Activated naive CD4-positive, alpha-beta T cell (primary cell): ENCODE measurements at places on chromosomes 7 and 10.

DNA sequence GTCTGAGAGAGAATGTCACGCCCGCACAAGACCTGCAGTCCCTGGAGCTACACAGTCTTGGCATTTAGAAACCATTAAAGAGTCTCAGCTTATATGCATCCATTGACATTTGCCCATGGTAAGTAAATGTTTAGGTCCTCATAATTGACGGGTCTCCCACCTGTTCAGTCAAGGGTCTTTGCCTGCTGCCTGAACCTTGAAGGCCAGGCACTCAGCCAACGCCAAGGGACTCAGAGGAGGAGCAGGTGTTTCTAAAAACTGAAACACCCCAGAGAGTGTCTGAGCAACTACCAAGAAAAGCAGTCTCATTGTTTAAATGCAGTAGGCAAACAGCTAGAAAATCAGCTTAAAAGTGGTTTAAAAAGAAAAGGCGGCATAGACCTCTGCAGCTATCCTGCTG is 264.7 kb upstream of the AKR1E2 start:
- DNase-seq, result no peak

DNA sequence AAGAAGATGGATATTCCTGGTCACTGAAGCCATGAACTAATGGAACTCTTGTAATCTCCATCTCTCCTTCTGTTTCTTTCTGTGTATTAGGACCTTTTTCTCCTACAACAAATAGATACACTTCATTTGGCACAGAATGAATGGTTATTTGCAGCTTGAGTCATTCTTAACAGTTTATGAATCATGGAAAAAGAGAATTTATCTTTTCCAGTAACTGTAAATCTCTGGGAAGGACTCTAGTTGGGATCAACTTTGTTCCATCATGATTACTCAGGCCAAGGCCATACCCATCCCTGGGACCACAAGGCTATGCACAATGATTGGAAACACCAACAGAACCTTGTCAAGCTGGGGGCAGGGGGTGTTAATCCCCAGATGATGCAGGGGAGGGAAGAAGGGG is 36.1 kb upstream of the MDFIC start:
- no peak for DNase-seq

DNA sequence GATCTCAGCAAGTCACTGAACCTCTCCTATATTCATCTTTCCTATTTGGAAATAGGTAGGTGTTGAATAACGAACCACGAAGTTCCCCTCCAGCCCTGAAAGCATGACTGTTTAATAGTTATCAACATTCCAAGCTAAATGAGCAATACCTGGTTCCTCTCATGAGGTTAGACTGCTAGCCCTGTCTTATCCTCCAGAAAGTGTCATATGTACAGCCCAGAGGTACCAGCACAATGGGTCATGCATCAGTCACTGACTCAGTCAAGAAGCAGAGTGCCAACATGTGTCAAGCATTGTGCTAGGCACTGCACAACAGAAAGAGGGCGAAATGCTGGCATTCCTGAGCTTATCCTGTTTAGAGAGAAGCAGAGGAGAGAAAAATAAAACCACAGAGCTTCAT is 70.0 kb downstream of the AMPH start:
- DNase-seq, result no peak

- no peak for DNase-seq
Measured at GRCh38 chr7:81206217-81206616, 287.4 kb upstream of the SEMA3C start.

GRCh38 chr7:16447876-16448275 is 17.7 kb downstream of the SOSTDC1 start:
- no peak for DNase-seq

DNA sequence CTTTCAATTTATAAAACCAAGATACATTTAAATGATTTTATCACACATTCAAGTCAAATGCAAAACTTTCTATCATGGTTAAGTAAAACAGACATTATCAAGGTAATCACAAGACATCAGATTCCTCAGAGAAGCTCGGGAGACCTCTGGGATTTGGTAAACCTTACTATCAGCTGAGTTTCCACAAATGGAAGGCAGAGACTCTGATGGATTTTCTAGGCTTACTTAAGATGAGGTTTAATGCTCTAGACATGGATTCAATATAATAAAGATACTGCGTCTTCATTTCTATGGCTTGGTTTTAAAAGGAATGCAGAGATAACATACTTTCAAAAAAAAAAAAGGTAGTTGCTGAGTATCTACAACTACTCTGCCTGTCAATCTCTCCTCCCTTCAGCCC is 171.7 kb downstream of the JAZF1 start:
- DNase-seq, result no peak

DNA sequence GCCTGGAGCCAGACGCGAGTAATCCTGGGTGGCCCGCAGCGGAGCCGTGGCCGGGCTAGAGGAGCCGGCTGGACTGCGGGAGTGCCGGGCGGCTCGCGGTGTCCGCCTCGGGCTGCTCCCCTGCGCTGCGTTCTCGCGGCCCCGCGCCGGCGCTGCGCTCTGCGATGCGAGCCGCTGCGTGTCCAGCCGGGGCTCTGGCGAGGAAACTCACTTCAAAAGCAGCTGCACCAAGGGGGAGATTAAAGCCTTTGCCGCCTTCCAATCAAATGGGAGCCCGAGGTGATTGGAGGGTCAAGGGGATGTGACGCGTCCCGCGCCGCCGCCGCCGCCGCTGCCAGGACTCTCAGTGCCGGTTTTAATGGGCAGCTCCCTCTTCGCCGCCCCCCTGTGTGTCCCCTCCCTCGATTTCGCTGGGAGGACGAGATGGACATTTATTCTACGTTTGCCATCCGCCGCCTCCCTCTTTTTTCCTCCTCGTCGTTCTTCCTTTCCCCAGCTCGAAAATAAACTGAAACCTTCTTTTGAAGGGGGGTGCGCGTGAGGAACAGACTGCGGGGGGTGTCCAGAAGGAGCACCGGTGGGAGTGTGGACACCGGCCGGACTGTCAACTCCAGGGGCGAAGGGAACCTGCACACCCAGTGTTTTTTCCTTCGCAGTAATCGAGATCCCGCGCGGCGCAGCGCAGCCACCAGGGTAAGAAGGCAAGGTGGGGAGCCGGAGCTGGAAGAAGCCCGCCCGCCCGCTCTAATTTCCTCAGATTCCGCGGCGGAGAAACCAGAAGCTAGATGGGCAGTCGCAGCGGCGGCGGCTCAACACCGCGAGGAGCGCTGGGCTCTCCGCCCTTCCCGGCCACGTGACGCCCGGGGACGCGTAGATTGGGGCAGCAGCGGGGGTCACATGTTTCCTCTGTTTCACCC is at the start of gene ZNF503:
TSS of gene ZNF503 (minus strand) at position 196 of the 917 bp plus-strand sequence. CDS start 345 bp downstream, outside the sequence.
- no peak for DNase-seq

DNA sequence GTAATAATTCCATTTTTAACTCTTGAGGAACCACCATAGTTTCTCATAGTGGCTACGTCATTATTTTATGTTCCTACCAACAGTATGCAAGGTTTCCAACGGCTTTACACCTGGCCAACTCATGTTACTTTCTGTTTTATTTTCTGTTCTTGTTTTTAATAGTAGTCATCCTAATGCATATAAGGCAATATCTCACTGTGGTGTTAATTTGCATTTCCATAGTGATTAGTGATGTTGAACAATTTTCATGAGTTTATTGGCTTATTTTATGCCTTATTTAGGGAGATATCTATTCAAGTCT is 465.5 kb upstream of the KLF6 start:
- no peak for DNase-seq

- no peak for DNase-seq
Measured at GRCh38 chr10:48501787-48502771, 102.8 kb downstream of the ARHGAP22 start.

GRCh38 chr7:82091126-82091684 is 321.4 kb upstream of the HGF start:
- DNase-seq, result no peak

GRCh38 chr10:1059902-1060301 is 3.7 kb downstream of the WDR37 start:
- no peak for DNase-seq

DNA sequence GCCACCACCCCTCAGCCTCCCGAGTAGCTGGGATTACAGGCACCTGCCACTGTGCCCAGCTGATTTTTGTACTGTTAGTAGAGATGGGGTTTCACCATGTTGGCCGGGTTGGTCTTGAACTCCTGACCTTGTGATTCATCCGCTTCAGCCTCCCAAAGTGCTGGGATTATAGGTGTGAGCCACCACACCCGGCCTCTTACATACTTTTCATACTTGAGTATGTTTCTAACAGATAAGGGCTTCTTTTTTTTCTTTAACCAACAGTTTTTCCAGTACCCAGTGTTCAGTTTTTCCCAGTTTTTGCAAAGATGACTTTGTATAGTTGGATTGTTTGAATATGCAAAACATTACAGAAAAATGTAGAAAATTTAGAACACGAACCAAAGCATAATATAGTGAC is 7.7 kb downstream of the EIF4H start:
- no peak for DNase-seq

GRCh38 chr10:96660297-96660696 is 60.0 kb downstream of the PIK3AP1 start:
- no peak for DNase-seq

DNA sequence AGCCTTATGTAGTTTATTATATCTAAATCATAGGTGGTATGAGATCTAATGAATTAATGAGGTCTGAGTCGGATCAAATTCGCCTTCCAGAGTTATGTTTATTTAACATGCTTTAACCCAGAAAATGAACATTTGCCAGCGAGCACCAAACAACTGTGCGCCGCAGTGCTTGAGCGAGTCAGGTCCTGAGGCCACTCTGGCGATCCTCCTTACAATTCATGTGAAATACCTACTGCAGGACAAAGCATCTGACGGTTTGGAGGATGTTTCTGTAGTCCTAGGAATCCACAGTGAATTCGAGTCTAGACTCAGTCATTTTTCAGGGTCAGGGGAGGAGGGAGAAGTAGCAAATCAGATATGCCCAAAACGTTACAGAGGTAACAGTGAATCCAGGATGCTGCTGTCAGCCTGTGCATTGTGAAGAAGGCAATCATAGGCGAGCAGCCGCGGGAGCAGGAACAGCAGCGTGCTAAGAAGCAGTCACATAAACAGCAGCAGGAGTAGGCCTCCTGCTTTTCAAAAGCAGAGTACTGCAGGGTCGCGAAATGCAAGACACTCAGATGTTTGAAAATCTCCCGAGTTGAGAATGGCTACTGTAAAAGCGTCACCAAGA is 120.2 kb downstream of the CACNB2 start:
- no peak for DNase-seq

- no peak for DNase-seq
Measured at GRCh38 chr10:14381475-14381874, 50.8 kb upstream of the FRMD4A start.

GRCh38 chr7:106053109-106053508 is 59.0 kb downstream of the SYPL1 start:
- DNase-seq, result no peak

- no peak for DNase-seq
Measured at GRCh38 chr7:99173787-99174186, 29.9 kb upstream of the SMURF1 start.

DNA sequence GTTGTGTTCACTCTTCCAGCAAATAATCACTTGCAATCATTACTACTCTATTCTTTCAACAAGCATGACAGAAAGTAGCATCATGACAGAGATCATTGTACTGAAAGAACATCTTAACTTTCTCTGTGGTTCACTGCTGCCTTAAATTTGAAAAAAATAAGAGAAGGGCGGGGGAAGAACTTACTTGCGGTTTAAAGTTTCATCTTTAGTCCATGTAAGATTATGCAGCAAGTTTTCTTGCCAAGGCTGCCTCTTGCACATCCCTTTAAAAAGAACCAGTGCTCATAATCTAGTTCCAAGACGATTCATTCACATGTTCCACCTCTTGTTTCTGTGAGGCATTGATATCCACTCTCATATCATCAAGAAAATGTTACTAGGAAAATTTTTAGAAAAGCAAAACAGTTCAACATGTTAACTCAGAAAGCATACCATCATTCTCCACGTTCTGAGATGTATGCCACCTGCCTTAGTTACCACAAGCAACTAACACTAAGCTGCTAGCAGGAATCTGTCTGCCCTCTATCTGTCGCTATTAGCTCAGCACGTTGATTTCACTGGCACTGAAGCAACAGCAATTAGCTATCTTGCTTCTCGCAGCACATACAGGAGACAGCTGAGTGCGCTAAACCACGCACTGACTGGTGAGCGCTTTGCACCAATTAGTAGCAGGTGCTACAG is at the start of gene PCDH15:
TSS of gene PCDH15 (minus strand) at position 491 of the 681 bp plus-strand sequence. CDS start 136,969 bp downstream, outside the sequence.
- DNase-seq, result no peak

GRCh38 chr7:78399033-78399769 is 600.6 kb downstream of the PHTF2 start:
- no peak for DNase-seq

DNA sequence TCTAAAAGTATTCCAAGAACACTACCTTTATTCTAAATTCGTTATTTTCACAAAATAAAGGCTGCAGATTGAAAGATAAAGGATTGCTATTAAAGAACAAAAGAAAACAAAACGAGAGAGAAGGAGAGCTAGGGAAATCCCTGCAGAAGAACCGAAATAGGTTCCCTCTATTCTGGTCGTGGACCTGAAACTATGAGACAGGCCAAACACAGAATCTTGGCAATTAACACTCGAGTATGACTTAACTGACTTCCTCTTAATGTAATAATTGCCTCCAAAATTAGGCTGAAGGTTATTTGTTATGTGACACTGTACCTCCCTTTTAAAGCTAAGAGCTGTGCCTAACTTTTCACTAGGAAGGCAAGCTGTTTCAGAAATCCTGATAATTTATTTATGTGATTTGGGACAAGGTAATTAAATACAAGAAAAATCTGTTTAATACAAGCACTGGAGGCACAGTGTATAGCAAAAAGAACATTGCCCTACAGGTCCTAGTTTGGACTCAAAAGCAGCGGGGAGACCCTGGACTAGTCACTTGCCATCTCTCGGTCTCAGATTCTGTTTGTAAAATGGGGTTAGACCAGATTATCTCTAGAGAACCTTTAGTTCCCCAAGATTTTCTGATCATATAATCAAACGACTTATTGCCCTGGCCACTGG is 11.6 kb downstream of the NAMPT start:
- no peak for DNase-seq
